ENCODE measurements at places on chromosomes 13 and 19.

GRCh38 chr13:40537146-40537895 lies 129.1 kb downstream of the FOXO1 start:
- no peak for DNase-seq

DNA sequence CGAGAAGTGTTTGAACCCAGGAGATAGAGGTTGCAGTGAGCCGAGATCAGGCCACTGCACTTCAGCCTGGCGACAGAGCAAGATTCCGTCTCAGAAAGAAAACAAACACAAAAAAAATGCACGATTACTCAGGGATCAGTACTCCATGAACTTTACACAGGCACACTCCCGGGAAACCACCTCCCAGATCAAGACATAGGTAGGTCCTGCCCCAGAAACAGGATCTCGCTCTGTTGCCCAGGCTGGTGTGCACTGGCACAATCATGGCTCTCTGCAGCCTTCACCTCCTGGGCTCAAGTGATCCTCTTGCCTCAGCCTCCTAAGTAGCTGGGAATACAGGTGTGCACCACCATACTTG lies 11.2 kb downstream of the VASP start:
- no peak for DNase-seq

GRCh38 chr13:35552172-35552844 lies 75.8 kb upstream of the MAB21L1 start:
- no peak for DNase-seq

GRCh38 chr13:81458170-81458569 lies 1117.2 kb upstream of the SPRY2 start:
- DNase-seq = no peak

- DNase-seq = no peak
Observed at GRCh38 chr19:45629704-45630103, 9.5 kb downstream of the EML2 start.

DNA sequence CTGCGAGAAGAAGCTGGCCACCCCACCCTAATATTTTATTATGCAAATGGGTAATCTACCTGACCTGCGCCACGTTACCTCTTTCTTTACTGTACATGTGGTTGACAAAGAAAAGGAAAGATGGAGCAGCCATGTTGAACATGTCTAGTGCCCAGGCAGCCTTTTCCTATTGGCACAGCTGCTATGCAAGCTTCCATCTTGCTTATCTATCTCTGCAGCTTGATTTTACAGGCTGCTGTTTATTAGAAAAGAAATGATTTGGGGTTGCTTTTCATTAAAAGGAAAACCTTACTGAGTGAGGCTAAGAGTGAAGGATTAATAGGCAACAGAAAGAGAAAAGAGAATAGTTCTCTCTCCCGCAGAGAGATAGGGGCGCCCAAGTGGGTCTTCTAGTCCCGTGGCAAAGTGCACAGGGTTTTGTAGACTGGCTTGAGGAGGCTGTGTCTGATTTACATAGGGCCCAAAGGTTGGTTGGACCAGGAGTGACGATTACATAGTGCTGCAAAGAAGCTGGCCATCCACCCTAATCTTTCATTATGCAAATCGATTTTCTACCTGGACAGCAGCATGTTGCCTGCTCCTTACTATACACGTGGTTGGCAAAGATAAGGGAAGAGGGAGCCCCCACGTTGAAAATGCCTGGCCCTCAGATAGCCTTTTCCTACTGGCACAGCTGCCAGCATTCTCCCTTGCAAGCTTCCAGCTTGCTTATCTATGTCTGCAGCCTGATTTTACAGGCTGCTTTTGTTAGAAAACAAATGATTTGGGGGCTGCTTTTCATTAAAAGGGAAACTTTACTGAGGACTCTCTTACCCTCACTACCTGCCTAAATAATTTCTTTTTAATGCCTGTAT lies 28.3 kb downstream of the OR10H4 start:
- no peak for DNase-seq

GRCh38 chr13:34913040-34913439 lies 29.0 kb upstream of the NBEA start:
- no peak for DNase-seq

DNA sequence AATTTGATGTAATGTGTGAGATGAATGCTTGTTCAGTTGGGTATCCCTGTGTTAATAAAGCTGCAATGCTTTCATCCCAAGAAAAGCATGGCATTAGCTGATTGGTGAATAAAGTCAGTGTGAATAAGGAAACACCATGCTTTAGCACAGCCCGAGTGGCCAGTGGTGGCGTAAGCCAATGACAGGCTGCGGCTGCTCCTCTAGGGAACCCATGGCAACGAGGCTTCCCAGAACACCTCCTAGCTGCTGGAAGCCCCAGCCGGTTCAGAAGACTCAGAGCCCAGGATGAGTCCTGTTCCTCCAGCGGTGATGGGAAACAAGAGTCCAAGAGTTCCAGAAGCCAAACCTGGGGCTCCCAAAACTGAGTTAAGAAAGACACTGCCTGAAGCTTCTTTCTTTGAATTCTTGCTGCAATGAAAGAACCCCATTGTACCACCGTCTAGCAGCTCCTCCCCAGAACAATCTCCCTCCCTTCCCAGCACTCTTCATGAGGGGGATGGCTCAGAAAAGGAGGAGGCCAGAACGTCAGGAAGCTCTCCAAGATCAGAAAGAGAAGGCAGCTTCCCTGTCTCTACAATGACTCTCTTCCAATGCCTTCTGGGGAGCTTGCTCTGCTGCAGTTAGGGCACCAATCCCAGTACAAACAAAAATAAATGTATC lies 58.2 kb downstream of the TSHZ3 start:
- DNase-seq = no peak

DNA sequence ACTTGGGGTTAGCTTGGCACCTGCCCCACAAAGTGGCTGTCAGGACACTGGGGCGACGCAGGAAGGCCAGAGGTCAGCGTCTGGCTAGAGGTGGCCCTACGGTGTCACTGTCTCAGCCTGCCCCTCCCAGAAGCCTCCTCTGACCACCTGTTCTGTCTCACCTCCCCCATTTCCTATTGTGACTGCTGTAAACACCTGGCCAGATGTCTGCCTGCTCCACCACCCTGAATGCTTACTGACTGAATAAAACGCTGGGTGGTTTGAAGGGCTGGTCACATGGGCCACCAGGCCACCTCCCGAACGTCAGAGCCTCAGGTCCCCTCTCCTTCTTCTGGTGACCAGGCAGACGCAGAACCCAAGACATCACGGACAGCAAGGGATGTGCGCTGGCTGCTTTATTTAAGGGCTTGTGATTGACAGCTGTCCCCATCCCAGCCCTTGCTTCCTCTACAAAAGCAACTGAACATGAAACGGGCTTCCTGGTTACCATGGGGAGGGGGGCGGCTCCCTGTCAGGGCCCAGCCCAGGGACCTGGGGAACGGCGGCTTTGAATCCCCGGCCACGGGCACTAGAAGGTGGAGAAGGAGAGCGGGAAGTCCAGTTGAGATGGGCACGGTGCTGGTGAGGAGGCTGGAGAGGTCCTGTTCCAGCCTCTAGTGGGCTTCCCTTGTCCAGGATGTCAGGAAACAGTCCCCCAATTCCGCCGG lies 6.2 kb downstream of the ELOF1 start:
- no peak for DNase-seq

DNA sequence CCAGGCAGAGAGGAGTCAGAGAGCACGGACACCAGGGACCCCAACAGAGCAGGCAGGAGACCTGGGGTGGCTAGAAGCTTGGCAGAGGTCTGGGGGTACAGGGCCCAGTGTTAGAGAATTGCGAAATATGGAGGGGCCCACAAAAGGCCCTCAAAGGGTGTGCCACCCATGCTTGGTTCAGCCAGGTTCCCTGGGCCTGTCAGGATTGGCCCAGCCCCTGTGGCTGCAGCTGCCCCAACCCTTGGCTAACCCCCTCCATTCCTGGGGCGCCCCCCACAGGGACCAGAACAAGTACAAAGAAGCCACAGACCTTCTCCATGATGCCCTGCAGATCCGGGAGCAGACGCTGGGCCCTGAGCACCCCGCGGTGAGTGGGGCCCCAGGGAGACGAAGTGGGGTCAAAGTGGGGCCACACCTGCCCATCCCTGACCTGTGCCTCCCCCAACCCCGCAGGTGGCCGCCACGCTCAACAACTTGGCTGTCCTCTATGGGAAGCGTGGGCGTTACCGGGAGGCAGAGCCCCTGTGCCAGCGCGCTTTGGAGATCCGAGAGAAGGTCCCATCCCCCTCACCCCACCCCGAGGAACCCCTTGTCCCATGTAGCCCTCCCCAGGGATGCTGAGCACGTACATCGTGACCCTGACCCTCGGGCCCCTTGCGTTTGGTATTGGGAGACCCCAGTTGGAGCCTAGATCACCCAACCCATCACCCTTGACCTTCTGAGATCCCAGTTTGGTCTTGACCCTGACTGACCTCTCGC lies 8.0 kb downstream of the KLC3 start:
- DNase-seq = no peak

DNA sequence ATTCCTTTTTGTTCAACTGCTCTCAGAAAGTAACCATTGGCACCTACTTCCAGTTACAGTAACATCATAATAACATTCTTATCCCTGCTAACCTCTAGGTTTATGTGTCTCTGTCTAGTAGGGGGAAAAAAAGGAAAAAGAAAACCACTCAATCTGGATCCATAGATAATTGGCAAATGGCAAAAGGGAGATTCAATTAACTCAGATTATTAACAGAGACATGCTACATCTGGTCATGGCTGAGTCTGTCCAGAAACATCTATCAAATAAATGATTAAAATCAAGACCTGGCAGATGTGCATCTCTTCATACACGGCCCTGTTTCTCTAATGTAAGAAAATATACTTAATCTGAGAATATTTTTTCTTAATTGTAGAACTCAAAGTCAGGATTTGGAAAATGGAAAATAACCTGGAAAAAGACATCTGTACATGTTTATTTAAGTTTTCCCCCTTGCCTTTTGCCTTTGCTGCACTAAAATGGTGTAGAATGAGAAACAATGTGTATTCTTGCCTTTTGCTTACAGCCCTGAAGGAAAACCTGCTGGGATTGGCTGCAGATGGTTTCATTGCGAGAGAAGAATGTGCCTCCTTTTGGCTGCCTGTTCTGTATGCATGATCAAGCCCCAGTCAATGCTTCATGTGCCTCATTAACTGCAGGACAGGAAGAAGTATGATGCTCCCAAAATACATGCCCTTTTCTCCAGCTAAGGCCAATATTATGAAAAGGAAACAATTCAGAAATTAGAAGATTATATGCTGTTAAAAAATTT lies 921.6 kb upstream of the PCDH20 start:
- no peak for DNase-seq

DNA sequence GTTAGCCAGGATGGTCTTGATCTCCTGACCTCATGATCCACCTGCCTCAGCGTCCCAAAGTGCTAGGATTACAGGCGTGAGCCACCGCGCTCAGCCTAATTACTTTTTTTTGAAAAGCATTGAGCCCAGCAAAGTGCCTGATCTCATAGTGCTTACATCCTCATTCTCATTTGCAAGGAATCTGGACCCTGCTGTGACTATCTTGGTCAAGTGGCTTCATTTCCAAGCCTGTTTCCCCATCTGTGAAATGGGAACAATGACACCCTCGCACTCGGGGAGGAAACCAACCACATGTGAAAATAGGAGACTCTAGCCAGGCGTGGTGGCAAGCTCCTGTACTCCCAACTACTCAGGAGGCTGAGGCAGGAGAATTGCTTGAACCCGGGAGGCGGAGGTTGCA lies 1.6 kb upstream of the PLEKHA4 start:
- DNase-seq = no peak

DNA sequence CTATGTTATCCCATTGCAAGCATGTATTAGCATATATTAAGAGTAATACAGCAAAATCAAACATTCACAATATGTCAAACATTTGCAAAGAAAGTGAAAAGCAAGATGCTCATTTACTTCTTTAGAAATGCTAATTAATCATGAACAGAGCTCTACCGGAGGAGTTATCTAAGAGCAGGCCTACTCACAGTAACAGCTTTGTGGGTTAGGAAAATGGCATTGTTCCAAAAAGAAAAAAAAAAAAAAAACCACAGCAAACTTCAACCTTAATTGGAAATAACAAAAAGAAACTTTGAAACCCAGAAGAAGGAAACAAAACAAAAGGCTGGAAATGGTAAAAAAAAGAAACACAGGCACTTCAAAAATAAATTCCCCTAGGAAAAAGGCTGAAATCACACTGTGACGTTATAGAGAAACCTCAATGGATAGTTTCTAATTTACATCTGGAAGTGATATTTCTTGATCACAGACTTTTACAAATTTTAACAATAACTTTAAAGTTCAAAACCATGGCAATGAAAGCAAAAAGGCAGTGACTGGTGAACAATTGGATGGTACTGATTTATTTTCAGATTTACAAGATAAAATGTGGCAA lies 1236.8 kb upstream of the SPRY2 start:
- DNase-seq = no peak

GRCh38 chr13:40755082-40755700 lies 15.8 kb downstream of the MRPS31 start:
- DNase-seq = no peak

- DNase-seq = no peak
Observed at GRCh38 chr13:76446191-76446590, 440.0 kb downstream of the KCTD12 start.

- no peak for DNase-seq
Observed at GRCh38 chr13:94537740-94538630, 58.0 kb downstream of the TGDS start.

DNA sequence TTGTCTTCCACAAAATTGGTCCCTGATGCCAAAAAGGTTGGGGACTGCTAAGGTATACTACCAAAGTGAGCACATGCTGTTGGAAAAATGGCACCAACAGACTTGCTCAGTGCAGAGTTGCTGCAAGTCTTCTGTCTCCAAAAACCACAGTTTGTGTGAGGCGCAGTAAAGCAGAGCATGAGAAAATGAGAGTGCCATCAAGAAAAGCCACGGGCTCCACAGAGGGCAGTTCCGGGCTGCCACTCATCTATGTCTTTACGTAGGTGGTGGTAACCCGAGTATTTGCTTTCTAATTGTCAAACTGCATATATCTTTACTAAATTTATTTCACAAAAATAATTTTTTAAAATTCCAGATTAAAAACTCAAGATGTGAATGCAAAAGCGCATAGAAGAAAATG lies 123.8 kb downstream of the RNF17 start:
- DNase-seq = no peak

GRCh38 chr13:35014606-35015213 lies 72.6 kb downstream of the NBEA start:
- DNase-seq = no peak

GRCh38 chr19:46731007-46731501 lies 14.1 kb upstream of the PRKD2 start:
- DNase-seq = no peak

DNA sequence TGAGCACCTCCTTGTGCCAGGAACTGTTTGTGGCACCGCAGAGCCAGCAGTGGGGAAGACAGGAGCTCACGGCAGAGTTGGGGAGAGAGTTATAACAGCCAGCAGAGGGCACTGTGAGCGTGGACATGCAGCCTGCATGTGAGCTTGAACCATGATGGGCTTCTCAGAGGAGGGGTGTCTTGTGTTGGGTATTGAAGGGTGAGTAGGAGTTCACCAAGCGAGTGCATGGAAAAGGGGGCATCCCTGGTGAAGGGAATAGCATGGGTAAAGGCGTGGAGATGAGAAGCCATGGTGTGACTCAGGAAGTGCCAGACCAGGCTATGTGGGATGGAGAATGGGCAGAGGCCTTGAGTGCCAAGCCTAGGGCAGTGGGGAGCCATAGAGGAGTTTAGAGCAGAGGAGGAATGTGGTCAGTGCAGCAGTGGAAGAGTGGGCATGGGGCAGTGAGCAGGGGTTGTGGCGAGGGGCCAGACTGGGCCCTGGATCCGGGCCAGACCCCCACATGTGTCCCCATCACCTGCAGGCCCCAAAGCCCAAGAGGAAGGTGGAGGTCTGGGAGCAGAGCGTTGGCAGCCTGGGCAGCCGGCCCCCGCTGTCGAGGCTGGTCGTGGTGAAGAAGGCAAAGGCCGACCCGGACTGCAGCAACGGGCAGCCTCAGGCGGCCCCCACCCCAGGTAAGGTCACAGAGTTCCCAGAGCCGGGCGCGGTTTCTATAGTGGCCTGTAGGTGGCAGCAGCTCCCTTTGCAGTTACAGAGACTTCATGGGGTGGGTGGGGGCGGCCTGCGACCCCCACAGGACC lies 11.8 kb upstream of the SHD start:
- DNase-seq = no peak

All from thoracic aorta (tissue), 2 donors.